Iris pigment epithelial cell (primary cell): ENCODE measurements at places on chromosomes 2 and 18.

- no peak for DNase-seq
Observed at GRCh38 chr2:127195140-127196074, 24.7 kb downstream of the CYP27C1 start.

- peak; percentile 71 for DNase-seq
Observed at GRCh38 chr2:113105047-113105785, 22.2 kb upstream of the IL1RN start.

DNA sequence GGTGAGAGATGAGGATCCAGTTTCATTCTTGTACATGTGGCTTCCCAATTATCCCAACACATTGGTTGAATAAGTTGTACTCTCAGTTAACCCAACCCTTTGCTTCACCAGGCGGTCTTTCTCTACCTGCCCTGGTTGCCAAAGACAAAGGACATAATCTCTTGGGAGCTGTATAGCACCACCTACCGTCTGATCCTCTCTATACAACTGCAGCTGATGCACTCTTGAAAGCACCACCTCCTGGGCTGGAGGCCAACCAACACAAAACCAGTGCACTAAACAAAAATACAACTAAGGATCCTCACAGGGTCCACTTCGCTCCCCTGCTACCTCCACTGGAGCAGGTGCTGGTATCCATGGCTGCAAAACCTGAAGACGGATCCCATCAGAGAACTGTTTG, 473.6 kb upstream of the NRXN1 start:
- no peak for DNase-seq

- DNase-seq = no peak
Observed at GRCh38 chr2:29601872-29602271, 319.5 kb downstream of the ALK start.

DNA sequence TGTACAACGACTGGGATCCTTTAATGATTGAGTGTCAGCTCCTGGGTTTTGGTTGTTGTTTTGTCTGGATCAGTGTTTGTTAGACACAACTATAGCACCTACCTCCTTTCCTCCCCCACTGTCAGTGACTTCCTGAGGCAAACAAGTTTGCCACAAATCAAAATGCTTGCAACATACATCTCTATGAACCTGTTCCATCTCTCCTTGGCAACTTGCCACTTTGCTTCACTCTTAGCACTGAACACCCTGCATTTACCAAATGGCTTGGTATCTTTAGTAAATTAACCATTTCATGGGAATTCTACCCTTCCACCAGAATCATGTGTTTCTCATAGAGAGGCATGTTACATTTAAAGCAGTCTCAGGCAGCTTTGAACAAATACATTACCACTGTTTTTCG, 301.1 kb upstream of the TANK start:
- peak; percentile 43 for DNase-seq

DNA sequence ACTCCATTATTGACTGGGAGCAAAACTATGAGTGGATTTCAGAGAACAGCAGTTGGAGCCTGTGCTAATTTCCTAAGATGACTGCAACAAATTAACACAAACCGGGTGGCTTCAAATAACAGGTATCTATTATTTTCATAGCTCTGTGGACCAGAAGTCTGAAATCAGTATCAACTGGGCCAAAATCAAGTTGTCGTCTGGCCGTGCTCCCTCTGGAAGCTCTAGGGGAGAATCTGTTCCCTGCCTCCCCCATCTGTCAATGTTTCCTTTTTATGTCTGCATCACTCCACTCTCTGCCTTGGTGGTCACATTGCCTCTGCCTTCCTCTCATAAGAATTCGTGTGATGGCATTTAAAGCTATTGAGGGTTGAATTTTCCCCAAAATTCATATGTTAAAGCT, 269.8 kb downstream of the TMX3 start:
- DNase-seq = no peak

- no peak for DNase-seq
Observed at GRCh38 chr2:231966886-231967285, 5.4 kb downstream of the DIS3L2 start.

GRCh38 chr2:182705761-182706160, 10.3 kb upstream of the DNAJC10 start:
- no peak for DNase-seq

DNA sequence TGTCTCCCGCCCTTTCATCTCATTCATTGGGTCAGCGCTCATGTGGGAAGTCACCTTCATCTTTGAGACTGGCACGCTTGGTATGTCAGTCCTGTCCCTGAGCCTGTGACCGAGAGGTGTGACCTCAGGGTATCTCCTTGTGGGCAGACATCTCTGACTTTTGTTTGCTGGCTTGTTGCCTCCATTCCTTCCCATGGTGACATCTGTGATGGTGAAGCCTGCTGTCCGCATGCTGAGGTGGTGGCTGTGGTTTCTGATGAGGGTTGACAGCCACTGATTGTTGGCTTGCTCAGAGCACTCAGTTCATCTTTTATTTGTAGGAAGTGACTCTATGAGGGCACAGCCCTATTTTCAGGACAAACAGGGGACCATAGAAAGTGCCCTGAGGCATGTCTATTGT, 139.2 kb downstream of the SLC4A3 start:
- DNase-seq = no peak

- no peak for DNase-seq
Observed at GRCh38 chr2:212254339-212254738, 284.3 kb downstream of the ERBB4 start.

- DNase-seq = peak; percentile 44
Observed at GRCh38 chr2:223467196-223467595, 135.0 kb downstream of the SCG2 start.

DNA sequence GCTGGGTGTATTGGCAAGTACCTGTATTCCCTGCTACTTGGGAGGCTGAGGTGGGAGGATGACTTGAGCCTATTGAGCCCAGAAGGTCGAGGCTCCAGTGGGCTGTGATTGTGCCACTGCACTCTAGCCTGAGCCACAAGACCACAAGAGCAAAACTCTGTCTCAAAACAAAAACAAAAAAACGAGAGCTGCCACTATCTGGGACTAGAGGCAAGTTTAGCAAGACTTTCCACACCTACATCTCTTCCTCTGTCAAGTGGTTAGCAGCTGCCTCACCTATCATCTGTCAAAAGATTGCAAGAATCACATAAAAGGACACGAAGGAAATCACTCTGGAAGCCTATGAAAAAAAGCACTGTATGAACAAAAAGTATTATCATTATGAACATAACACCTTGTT, 55.2 kb upstream of the RIOK3 start:
- no peak for DNase-seq

DNA sequence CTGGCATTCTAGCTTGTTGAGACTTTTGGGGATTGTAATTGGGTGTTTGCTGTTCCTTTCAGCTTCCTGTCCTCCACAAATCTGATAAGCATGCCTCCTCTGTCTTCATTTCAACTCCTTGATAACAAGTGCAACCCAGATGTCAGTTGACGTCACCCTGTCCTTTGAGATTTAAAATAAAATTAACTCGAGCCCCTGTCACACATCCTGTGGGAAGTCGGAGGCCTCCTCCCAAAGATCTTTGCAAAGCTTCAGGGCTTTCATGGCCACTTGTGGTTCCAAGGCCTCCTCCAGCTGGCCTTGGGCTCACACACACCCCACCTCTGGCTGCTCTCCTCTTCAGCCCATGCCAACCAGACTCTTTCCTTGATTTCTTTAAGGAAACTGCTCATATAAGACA, 69.9 kb upstream of the ITGA6 start:
- DNase-seq = no peak
